Placental pericyte (primary cell): ENCODE measurements at places on chromosomes 7 and 10. TPM values are rescaled to one million over a fixed set of nuclear protein-coding genes. Genes with fewer than 3 reads are reported as not detected.

Gene SPDYE5
- total RNA-seq: not detected in 2 replicates

Gene FZD1
- total RNA-seq: 4.4 and 20.8 TPM in 2 replicates

Gene IRF5
- 0.44 TPM in 1 of 2 replicates, not detected in the other for total RNA-seq

Gene RTKN2
- total RNA-seq: 0.44 and 7.2 TPM in 2 replicates

Gene GOLGA7B
- total RNA-seq: not detected in 2 replicates

Gene MCM10
- 0.44 and 21.8 TPM in 2 replicates for total RNA-seq

Gene SLC16A9
- under 0.01 TPM in 1 of 2 replicates, not detected in the other for total RNA-seq

Gene PAPOLB
- under 0.01 and 0.14 TPM in 2 replicates for total RNA-seq

Gene COBL
- not detected in 2 replicates for total RNA-seq

Gene FOXI2
- not detected in 2 replicates for total RNA-seq

Gene CALHM2
- 26.3 and 33.2 TPM in 2 replicates for total RNA-seq

Gene CFTR
- total RNA-seq: not detected in 2 replicates

Gene TMEM229A
- total RNA-seq: not detected in 2 replicates

Gene ARHGAP22
- 7.0 and 140 TPM in 2 replicates for total RNA-seq

Gene TRIM73
- total RNA-seq: 0.22 and 0.29 TPM in 2 replicates

Gene RPEL1
- under 0.01 TPM in 1 of 2 replicates, not detected in the other for total RNA-seq

Gene BMPR1A
- total RNA-seq: 46.6 and 70.7 TPM in 2 replicates

Gene DPYSL4
- total RNA-seq: 3.9 and 5.7 TPM in 2 replicates

Gene VSTM4
- under 0.01 and 1.3 TPM in 2 replicates for total RNA-seq

Gene OPN4
- total RNA-seq: not detected in 2 replicates

Gene AFAP1L2
- total RNA-seq: 12.6 and 62.2 TPM in 2 replicates

Gene CDK14
- total RNA-seq: 16.2 and 33.9 TPM in 2 replicates

Gene PKD2L1
- total RNA-seq: not detected in 2 replicates

Gene ABCB4
- total RNA-seq: 0.86 TPM in 1 of 2 replicates, not detected in the other

Gene CYP2C9
- total RNA-seq: not detected in 2 replicates

Gene CXCL12
- total RNA-seq: 1.3 and 1.6 TPM in 2 replicates

Gene CYP2C8
- total RNA-seq: not detected in 2 replicates

Gene STYXL1
- 45.7 and 54.7 TPM in 2 replicates for total RNA-seq

Gene CARD11
- 0.88 and 1.0 TPM in 2 replicates for total RNA-seq
